ENCODE measurements at places on chromosomes 1 and 21.

DNA sequence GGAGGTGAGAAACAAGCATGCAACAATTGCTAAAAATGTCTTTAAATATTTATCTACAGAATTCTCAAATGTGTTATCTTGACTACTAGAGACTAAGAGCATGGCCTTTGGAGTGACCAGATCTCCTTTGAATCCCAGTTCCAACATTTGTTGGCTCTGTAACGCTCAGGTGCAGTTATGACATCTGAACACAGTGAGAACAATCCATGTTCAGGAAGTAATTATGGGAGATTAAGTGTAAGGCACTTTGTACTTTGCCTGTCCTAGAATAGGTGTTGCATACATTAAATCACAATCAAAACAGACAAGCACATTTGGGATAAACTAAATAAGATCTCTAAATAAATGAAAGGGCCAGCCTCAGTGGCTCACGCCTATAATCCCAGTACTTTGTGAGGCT is 454.5 kb downstream of the SMYD3 start:
- no peak for DNase-seq

- peak; percentile 70 for DNase-seq
Observed at GRCh38 chr1:200488375-200489165, 78.7 kb upstream of the ZNF281 start.

DNA sequence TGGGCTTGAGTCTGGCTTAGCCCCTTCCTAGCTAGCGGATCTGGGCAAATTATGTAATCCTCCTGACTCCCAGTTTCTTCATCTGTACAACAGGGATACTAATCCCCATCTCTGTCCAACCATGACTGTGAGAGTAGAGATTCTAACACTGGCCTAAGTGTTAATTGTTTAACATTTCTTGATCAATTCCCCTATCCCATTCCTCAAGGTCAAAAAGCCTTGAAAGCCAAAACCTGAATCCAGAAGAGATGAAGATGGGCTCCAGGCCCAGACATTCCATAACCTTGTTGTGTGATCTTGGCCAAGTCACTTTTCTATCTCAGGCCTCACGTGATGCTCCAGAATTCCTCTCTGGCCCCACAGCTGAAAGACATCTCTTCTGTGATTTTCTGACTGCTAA is 18.8 kb upstream of the PHLDA3 start:
- no peak for DNase-seq

GRCh38 chr1:54400329-54400728 is 5.9 kb downstream of the SSBP3 start:
- DNase-seq, result no peak

- no peak for DNase-seq
Observed at GRCh38 chr1:39877980-39878956, 5.0 kb downstream of the TRIT1 start.

GRCh38 chr21:18164483-18164882 is 80.2 kb upstream of the CHODL start:
- DNase-seq, result no peak

- peak; percentile 70 for DNase-seq
Observed at GRCh38 chr1:77538956-77539518, 143.4 kb downstream of the ZZZ3 start.

GRCh38 chr1:91092503-91092902 is 70.7 kb upstream of the ZNF644 start:
- DNase-seq, result no peak

DNA sequence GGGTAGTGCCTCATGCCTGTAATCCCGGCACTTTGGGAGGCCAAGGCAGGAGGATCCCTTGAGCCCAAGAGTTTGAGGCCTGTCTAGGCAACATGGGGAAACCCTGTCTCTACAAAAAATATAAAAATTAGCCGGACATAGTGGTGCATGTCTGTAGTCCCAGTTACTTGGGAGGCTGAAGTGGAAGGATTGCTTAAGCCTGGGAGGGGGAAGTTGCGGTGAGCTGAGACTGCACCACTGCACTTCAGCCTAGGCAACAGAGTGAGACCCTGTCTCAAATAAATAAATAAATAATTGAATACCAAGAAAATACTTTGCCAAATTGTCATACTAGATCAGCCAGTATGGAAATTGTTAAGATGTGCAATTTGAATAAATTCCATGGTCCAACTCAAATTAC is 5.9 kb upstream of the RBBP5 start:
- DNase-seq, result no peak
